ENCODE measurements at places on chromosomes 16 and 17.

- no peak for ATAC-seq
Measured at GRCh38 chr16:83248735-83249463, 558.9 kb upstream of the HSBP1 start.

DNA sequence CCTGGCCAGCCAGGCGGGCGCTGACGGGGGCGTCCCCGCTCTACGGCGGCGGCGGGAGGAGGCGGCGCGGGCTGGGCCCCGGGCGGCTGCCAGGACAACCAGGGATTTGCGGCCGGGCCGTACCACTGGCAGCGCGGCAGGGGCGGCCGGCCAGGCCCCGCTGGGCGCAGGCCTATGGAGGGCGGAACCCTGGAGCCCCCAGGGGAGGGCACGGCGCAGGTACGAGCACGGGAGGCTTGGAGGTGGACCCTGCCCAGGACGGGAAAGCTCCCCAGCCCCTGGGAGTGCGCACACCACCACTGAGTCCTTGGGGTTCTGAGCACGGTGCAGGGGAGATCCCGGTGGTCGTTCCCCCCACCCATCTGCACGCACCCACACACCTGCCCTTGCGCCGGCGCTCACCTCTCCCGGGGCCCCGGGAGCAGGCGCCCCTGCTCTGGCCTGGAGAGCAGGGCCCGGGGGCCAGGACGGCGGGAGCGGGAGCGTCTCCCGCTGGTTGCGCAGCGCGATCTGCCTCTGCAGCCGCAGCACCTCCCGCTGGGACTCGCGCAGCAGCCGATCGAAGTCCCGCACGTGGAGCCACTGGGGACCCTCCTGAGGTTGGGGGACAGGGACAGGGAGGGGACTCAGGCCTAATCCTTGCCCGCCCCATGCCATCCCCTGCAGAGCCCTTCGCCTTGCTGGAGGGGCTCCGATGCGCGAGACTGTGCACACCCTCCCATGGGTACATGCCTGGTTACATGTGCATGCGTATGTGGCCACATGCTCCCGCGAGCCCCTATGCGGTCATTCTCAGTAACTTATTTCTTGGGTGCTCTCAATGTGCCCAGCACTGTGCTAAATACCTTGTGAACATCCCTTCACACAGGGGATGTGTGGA is 3.9 kb downstream of the TSPOAP1 start:
- ATAC-seq = peak; percentile 65

GRCh38 chr17:77354670-77355455 is 214.1 kb downstream of the SEC14L1 start:
- no peak for ATAC-seq

DNA sequence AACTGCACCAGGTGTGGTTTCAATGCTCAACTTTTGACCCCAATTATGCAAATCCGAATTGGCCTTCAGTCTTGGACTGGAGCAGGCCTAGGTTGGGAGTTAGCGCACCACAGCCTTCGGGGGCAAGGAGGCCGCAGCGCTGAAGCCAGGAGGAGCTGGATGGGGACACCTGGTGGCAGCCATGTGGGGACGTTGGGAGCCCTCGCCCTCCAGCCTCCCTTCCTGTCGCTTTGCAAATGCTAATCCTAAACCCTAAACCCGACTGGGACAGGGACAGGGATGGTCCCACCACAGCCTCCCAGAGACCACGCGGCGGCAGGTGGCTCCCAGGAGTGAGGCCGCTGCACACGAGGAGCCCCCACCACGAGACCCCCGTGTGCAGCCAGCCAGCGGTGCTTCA is 58.7 kb downstream of the KLHDC4 start:
- no peak for ATAC-seq

DNA sequence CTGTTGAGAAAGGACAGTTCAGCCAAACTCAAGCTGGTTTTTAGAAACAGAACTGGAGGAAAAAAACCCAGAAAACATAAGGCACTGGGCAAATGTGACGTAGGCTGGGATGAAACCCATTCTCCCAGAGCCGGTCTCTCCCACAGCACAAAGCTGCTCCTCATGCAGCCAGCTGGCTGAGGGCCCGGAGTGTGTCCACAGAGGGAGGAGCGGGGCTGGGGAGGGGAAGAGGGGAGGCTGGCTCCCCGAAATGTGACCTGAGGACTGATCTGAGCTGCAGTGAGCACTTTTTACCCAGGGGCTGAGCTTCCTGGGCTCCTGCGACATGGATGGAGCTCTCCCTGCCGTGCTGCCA is 20.8 kb downstream of the FOXF1 start:
- no peak for ATAC-seq

DNA sequence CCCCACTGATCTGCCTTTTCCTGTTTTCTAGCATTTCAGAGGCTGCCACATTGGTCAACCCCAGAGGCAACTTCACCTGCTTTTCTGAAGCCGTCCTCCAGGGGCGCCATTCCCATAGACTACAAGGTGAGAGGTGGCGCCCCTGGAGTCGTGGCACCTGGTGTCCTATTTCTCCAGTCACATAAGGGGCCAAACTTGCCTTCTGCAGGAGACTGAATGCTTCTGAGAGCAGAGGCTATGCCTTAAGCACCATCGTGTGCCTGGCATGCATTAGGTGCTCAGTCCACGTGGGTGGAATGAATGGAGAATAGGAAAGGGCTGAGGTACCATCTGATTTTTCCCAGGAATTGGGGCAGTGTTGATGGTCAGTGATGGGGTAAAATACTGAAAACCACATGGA is 164.8 kb downstream of the HAPSTR1 start:
- ATAC-seq = no peak

DNA sequence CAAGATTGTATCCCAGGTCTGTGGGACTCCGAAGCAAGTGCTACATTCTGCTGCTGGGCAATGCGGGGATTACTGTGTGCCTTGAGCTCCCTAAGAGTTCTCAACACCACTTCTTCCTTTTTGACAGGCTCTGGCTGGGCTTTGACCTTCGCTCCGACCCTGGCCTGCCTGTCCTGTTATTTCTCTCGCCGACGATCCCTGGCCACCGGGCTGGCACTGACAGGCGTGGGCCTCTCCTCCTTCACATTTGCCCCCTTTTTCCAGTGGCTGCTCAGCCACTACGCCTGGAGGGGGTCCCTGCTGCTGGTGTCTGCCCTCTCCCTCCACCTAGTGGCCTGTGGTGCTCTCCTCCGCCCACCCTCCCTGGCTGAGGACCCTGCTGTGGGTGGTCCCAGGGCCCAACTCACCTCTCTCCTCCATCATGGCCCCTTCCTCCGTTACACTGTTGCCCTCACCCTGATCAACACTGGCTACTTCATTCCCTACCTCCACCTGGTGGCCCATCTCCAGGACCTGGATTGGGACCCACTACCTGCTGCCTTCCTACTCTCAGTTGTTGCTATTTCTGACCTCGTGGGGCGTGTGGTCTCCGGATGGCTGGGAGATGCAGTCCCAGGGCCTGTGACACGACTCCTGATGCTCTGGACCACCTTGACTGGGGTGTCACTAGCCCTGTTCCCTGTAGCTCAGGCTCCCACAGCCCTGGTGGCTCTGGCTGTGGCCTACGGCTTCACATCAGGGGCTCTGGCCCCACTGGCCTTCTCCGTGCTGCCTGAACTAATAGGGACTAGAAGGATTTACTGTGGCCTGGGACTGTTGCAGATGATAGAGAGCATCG is 2.4 kb downstream of the SLC16A13 start:
- ATAC-seq = no peak

- no peak for ATAC-seq
Measured at GRCh38 chr16:47460359-47460710, 528 bp downstream of the ITFG1 start.

DNA sequence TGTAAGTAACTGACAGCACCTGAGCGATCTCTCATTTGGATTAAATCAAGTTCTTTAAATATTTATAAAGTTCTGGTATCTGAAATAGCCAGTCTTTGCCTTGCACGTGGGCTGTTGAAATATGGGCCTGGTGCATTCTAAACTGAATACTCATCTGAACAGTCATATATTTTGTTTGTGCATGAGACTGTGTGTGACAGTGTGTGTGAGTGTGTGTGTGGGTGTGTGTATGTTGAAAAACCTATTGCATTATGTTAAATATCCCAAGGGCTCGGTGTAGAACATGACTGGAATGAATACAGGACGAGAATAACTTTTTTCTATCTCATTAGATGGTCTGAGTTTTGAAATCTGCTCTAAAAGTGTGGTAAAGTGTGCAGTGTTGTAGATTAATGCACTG is 82.4 kb upstream of the TOX3 start:
- no peak for ATAC-seq

- no peak for ATAC-seq
Measured at GRCh38 chr16:80317116-80317515, 223.7 kb upstream of the DYNLRB2 start.

DNA sequence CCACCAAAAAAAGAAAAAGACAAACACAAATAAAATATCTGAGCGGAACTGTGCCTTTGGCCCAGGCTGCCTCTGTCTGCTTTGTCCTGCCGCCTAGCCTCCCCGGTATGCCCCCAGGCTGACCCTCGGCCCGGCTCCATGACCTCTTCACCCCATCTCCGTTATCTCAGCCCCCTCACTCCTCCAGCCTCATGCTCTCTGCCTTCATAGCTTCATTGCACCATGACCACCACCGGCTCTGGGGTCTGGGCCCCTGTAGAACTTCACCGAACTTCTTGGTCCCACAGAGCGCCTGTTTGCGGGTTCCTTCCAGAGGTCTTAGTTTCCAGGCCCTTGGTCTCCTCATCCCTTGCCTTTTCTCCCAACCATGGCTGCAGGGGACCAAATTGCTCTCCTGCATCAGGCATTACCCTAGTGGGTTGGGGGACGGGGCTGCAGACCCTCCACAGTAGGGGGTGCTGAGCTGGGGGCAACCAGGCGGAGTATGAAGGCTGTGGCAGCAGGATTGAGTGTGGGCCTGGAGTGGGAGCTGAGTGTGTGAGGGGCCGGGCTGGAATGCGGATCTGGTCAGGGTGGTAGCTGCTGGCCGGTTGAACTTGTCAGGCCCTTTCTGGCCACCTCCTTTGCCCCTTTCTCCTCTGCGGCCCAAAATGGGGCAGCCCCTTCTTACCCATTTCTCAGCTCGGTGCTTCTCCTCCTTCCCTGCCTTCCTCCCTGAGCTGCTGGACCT is 6.9 kb downstream of the HIRIP3 start:
- no peak for ATAC-seq

- no peak for ATAC-seq
Measured at GRCh38 chr17:41870627-41871026, 5.4 kb upstream of the KLHL11 start.

DNA sequence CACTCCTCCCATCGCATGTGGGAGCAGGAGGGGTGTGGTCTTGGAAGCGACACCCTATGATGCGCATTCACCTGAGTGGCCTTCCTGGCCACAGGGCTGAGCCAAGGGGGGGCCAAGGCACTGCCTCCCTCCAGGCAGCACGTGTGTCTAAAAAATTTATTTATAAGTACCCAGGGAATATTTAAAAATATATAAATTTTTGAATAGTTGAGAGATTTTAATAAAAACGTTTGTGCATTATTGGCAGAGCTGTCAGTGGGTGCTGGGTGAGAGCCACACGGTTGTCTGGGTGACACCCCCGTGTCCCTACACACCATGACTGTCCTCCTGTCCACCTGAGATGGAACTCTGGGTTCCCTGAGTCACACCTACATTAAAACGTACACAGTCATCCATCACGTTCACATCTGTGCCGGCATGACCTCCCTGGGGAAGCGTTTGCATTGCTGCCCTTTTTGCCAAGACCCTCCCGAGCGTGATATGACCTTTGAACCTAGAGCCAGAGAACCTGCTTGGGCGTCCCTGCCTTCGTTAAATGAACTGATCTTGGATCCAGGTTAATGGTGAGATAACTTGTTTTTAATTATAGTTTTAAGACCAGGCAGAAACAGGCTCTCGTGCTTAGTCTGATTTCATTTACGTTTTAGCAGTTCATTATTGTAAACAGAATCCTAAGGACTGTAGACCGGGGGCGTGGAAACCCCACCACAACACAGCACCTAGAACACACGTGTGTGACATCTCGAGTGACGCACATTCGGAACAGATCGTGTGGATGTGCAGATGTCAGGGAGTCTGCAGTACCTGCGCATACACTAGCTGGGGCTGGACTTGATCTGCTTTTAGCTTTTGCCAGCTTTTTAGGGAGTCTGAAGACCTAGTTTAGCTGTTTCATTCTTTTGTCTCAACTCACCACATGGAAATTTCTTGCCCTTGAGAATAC is 192.8 kb upstream of the CHMP6 start:
- no peak for ATAC-seq

DNA sequence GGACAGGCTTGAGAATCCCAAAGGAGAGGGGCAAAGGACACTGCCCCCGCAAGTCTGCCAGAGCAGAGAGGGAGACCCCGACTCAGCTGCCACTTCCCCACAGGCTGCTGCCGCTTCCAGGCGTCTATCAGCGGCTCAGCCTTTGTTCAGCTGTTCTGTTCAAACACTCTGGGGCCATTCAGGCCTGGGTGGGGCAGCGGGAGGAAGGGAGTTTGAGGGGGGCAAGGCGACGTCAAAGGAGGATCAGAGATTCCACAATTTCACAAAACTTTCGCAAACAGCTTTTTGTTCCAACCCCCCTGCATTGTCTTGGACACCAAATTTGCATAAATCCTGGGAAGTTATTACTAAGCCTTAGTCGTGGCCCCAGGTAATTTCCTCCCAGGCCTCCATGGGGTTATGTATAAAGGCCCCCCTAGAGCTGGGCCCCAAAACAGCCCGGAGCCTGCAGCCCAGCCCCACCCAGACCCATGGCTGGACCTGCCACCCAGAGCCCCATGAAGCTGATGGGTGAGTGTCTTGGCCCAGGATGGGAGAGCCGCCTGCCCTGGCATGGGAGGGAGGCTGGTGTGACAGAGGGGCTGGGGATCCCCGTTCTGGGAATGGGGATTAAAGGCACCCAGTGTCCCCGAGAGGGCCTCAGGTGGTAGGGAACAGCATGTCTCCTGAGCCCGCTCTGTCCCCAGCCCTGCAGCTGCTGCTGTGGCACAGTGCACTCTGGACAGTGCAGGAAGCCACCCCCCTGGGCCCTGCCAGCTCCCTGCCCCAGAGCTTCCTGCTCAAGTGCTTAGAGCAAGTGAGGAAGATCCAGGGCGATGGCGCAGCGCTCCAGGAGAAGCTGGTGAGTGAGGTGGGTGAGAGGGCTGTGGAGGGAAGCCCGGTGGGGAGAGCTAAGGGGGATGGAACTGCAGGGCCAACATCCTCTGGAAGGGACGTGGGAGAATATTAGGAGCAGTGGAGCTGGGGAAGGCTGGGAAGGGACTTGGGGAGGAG is at the start of gene CSF3:
CSF3 (plus strand) TSS at position 436 of the 993 bp plus-strand sequence; CDS start at position 471, 35 bp downstream.
- no peak for ATAC-seq

DNA sequence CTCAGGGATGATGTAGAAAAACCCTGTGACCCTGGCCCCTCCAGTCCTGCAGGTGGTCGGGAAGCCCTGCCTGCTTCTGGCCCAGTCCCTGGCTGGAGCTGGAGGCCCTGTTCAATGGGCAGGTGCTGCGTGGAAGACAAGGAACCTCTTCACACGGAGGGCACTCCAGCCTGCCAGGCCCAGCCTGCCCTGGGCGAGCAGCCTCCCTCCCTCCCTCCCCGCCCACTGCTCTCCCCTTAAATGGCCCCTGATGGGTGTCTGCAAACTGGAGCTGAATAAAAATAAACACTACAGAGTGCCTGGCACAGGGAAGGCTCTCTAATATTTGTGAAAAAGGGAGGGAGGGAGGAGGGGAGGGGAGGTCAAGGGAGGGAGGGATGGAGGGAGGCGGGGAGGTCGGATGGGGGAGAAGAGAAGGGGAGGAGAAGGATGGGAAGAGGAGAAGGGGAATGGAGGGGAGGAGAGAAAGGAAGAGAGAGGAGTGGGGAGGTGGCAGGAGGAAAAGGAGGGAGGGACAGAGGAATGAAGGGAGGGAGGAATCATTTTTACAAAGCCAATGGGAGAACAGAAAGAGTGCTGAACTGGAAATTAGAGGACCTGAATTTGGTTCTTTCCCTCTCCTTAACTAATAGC is 222.8 kb upstream of the TNRC6C start:
- peak; percentile 47 for ATAC-seq

GRCh38 chr16:78246559-78246958 is 147.1 kb downstream of the WWOX start:
- no peak for ATAC-seq
